ENCODE measurements at places on chromosomes 5 and 9.

- DNase-seq: no peak
These were observed 13.3 kb upstream of the RNF130 start for GRCh38 chr5:180084638-180085561.

- DNase-seq: peak; percentile 77
These were observed 29.0 kb upstream of the MYORG start for GRCh38 chr9:34405719-34406118.

DNA sequence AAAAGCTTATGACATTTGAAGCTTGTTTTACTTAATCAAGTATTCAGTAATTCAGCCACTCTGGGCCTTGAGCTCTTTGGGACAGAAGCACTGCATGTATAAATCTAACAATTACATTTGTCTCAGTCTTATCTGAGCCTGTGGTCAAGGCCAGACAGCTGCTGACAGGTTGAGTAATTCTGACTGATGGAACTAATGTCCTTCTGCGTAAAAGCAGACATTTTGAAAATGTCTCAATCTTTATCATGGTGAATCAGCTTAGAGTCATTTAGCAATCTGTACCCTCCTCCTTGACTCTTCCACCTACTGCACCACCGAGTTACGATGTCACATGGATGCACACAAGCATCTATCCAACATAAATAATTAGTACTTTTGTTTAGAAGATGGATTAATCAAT is 400.0 kb downstream of the ARRDC3 start:
- DNase-seq: peak; percentile 35

- DNase-seq: no peak
These were observed 1196.6 kb upstream of the CDH18 start for GRCh38 chr5:21184581-21184980.

DNA sequence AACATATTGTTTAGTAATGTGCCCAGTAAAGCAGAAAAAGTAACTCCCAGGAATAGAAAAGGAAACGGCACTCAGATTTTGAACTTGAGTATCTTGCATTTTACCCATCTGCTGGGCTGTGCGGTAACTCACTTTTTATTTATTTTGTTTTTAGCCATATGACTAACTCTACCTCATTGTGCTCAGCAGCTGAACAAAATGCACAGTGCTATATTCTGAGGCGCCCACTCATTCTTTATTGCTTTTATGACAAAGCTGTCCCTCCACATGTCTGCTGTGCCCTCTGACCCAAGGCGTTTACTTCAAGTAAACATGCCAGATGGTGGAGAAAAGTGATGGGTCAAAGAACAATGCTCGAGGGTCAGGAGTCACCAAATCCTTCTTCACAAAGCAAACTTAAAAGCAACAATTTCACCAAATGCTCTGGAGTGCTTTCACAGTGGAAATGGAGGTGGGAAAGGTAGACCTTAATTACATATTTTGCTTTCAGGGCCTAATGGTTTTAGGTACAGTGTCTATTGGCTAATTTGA is 215.2 kb upstream of the ELAVL2 start:
- no peak for DNase-seq

DNA sequence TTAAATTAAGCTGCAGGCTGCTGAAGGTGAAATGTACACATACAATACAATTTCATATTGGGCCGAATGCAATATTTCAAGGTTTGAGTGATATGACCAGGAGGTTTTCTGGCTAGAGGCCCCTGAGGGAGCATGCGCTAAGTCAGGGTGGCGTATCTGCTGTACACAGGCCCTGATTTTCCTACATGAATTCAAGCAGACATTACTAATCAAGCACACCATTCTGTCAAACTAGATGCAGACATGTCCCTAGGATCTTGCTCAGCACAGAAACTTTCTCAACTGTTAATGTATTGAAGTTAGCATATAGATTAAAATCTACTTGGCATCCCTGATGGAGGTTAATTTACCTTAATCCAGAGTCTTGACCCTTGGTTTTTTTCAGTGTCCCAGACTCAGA is 10.7 kb upstream of the LECT2 start:
- no peak for DNase-seq

- DNase-seq: no peak
These were observed 69.6 kb downstream of the ANKRD33B start for GRCh38 chr5:10633271-10634049.

DNA sequence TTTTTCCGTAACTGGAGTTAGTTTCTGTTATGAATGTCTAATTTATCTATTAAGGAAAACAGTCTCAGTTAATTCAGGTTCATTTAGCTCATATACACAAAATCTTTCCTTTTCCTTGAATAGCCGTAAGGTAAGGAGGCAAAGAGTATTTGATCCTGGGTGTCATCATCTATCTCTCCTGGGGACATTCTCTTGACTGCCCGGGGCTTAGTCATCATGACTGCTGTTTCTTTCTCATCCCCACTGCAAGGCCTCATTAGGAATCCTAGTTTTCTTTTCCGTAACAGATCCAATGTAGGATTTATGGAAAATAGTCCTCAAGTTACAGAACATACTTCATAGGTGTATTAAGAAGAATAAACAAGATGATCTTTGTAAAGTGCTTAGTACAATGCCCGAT is 134.9 kb upstream of the CHD1 start:
- DNase-seq: no peak

DNA sequence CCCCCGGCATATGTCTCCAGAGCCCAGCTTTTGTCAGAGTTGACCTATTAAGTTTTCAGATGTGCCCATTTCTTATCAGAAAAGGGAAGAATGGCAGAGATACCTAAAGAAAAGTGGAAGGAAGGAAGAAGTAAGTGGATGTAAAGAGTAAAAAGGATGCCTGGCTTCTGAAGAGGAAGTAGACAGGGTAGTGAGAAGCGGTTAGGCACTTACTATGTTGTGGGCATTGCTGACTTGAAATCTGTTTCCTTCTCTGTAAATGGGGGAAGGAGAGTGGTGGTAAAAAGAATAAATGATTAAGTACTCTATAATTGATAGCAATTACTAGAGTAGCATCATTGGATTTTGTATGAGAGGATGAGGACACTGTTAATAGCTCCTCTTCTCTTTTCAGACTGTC is 9.9 kb downstream of the ANP32B start:
- no peak for DNase-seq

GRCh38 chr5:72783354-72783753 is 33.1 kb upstream of the TNPO1 start:
- DNase-seq: no peak

DNA sequence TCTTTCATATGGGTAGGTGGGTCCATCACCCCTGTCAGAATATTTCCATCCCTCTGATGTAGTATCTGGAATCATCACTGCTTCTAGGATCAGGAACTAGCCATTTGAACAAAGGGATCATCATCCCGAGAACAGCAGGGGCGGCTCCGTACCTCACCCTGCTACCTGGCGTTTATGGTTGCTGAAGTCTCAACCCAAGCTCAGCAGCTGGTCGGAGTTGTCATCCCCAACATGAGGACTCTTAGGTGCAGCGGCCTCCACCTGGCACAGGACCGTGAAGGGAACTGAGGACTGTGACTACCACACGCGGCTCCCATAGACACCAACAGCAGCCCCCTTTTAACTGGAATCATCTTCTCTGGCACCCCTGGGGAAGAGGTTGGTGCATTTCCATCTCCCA is 35.1 kb downstream of the ROR2 start:
- no peak for DNase-seq

DNA sequence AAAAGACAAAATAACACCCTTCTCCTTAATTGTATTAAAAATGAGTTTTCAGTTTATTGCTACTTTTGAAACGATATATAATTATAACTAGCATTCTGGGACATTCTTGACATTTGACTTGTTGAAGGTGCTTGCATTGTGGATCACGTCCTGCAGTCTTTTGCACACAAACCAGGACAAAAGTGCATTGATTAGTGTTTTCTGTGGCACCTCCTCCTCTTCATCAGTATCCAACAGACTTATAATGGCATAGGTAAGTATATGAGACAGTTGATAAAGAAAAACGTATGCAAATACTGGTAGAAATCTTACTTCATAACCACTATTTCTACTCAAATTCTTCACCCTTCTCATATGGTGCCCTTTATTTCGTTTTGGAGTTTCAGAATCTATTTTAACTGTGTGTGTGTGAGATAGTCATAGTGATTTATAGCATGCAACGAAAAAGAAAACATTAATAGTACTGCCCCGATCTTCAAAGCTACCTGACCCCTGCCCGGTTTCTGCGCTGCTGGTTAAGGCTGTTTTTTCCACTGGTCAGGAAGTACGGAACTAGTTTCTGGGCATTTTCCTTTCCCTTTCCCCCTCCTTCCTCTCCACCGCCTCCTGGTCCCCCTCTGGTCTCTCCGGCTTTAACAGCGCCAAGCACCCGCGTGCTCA is 639 bp upstream of the RASA1 start:
- no peak for DNase-seq

- peak; percentile 91 for DNase-seq
These were observed 65.6 kb downstream of the COL5A1 start for GRCh38 chr9:134707031-134707680.

Measured in EL (cell line).